ENCODE measurements at places on chromosomes 3 and 15. TPM values are rescaled to one million over a fixed set of nuclear protein-coding genes. Genes with fewer than 3 reads are reported as not detected.

The MYZAP gene
- not detected for total RNA-seq

The SI gene
- total RNA-seq: not detected

The IGDCC3 gene
- total RNA-seq: 342 TPM

The MB21D2 gene
- total RNA-seq: 42.5 TPM

The PRTG gene
- total RNA-seq: 19.4 TPM

The GOLGA6L7 gene
- not detected for total RNA-seq

The BFSP2 gene
- total RNA-seq: not detected

The TMC3 gene
- total RNA-seq: not detected

The MEX3B gene
- total RNA-seq: 96.2 TPM

The RBP2 gene
- total RNA-seq: not detected

The DPPA2 gene
- 0.42 TPM for total RNA-seq

The CNTN6 gene
- total RNA-seq: 23.2 TPM

The SEMA5B gene
- total RNA-seq: 61.1 TPM

The SPSB4 gene
- 98.4 TPM for total RNA-seq

The PAQR9 gene
- 2.5 TPM for total RNA-seq

The CLRN1 gene
- not detected for total RNA-seq

The CFAP161 gene
- total RNA-seq: 0.39 TPM

The LTF gene
- total RNA-seq: not detected

The MME gene
- 6.6 TPM for total RNA-seq

The KNG1 gene
- not detected for total RNA-seq
